ENCODE measurements at places on chromosomes 11 and 22. TPM values are rescaled to one million over a fixed set of nuclear protein-coding genes. Genes with fewer than 3 reads are reported as not detected.

Gene GLYAT
- polyA plus RNA-seq = 192 TPM

GRCh38 chr11:112831969-112832766, 129.1 kb upstream of the NCAM1 start:
- no peak for DNase-seq

- DNase-seq = no peak
Measured at GRCh38 chr11:33290319-33290718, 33.1 kb downstream of the HIPK3 start.

DNA sequence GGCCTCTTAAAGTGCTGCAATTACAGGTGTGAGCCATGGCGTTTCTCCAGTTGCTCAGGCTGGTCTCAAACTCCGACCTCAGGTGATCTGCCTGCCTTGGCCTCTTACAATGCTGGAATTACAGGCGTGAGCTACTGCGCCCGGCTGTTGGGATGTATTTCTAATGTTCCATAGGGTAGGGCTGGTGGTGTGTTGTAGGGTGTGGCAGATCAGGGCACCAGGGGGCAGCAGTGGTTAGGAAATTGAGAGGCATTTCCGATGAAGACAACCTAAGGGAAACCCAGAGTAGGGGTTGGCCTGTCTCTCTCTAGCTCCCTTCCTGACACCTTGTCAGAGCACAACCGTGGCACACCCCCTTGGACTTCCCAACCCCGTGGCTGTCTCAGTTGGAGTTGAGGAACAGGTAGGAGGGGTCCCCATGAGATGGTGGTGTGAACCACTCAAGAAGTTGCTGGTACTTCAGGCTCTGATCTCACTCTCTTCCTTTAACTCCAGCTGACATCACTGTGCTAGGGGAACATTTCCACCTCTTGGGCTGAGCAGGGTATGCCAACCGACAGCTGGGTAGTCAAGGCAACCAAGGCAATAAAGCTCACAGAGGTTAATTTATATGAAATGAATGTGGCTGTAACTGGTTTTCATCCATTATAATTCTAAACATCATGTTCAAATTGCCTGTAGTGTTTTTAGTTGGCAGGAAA, 33.0 kb downstream of the YWHAH start:
- DNase-seq = peak; percentile 60

DNA sequence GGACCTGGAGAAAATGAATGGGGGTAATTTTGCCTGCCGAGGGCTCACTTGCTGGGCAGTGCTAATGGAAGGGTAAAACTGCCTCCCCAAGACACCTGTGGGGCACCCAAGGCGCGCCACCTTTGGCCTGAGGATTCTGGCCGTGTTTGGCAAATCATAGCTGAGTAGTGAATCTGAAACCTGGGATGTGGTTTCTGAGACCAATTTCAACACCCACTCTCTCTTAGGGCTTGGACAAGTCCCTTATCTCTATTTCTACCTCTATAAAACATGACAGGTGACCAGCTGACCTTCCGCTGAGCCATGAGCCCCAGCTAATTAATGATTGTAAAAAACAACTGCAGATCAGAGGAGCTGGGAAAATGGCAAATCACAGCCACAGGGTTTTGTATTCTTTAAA, 1.5 kb upstream of the PACSIN3 start:
- DNase-seq = no peak

GRCh38 chr22:25680956-25681355, 61.0 kb upstream of the MYO18B start:
- no peak for DNase-seq

- DNase-seq = no peak
Measured at GRCh38 chr11:62850911-62851806, 11.8 kb upstream of the WDR74 start.

DNA sequence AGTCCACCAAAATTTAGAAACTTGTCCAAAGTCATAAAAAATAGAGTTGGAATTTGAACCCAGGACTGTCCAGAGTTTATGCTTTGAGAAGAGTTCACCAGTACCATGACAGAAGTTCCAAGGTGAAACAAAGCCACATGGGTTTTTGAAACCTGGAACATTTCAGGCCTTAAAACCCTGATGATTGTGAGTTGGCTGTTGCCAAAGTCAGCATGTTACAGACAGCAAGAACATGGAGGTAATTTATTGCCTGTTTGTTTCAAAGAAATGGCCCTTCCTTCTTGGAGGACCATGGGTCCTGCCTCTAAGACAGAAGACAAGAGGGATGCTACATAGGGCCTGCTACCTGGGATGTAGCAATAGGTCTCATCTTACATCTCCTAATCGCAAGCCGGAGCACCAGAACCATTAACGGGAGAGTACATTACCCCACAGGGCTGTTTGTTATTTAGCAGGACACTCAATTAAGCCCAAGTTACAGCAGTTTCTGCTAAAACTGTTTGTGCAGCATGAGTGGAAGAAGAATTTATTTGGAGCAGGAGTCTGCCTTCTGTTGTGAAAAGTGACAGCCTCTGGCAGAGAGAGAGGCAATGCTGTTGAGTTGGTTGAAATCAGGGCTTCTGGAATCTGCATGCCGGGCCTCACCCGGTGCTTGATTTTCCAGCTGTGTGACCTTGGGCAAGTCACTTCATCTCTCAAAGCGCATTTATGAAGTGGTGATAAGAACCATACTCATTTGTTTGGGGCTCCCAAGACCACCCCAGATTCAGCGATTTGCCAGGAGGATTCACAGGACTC, 136.2 kb downstream of the LDLRAD3 start:
- no peak for DNase-seq

DNA sequence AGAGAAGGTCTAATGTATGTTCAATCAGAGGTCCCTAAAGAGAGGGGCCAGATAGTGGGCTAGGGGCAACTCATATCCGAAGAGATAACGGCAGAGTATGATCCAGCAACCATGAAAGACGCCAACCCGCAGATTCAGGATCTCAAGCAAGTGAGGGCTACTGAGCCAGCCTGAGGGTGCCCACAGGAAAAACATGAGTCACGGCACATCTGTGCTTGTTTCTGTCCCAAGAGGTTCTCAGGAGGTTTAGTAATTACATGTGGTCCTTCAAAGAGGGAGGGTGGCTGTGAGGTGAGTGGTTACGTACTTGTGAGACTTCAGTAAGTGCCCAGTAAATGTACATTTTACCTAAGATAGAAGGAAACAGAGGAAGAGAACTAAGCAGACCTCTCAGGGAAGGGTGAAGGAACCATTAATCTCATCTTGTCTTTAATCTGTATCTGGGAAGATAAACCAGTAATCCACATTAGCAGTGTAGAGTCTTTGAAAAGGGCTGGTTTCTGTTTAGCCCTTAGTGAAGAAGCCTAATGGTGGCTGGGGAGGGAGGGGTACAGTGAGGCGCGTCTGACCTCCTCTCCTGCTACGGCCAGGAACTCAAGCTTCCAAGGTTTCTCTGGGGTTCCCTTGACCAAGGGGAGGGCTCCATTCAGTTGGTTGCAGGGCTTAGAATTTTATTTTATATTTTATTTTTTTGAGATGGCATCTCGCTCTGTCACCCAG, 10.2 kb downstream of the SIRT3 start:
- no peak for DNase-seq

Gene CRACR2B
- polyA plus RNA-seq = 16.2 TPM

Gene LAYN
- polyA plus RNA-seq = 8.3 TPM

Gene RAG2
- polyA plus RNA-seq = 0.72 TPM

Gene NEFH
- polyA plus RNA-seq = 8.0 TPM

- no peak for DNase-seq
Measured at GRCh38 chr22:36713436-36713835, 9.9 kb upstream of the CACNG2 start.

DNA sequence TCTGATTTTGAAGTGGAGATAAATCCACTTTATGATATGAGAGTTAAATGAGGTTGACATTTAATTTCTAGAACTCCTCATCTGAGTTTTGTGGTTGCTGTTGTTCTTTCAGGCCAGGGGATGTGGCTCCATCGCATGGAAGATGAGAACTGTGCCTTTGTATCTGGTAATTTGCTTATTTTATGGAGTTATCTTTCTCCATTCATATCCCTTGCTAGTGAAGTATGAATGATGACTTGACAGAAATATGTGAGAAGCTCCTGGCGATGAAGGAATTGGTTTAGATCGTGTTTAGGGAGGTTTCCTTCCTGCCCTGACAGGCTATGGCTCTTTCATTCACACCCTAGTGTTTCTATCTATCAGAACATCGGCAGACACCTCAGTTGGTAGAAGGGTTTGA, 393.7 kb downstream of the ETS1 start:
- no peak for DNase-seq

- no peak for DNase-seq
Measured at GRCh38 chr11:98701541-98701940, 319.2 kb upstream of the CNTN5 start.

Gene GGT5
- 16.4 TPM for polyA plus RNA-seq

DNA sequence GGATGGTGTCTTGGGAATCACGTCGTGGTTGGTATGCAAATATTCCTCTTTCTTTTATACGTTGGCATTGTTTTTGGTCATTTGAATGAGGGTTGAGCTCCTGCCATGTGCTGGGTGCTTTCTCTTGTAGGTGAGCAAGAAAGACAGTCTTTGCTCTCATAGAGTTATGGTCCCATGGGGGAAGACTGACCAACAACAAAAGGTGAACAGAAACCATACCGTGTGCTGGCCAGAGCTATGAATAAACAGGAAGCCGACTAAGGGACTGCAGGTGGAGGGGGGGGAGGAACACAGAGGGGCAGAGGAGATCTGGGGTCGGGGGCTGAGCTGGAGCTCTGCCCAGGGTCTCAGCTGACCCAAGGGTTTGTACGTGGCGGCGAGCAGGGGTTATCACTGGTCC, 245.3 kb downstream of the CTTN start:
- no peak for DNase-seq

Gene RIC3
- polyA plus RNA-seq = 23.0 TPM

Gene RPUSD4
- 30.3 TPM for polyA plus RNA-seq

Gene SYT7
- polyA plus RNA-seq = 4.2 TPM

Gene GNG3
- polyA plus RNA-seq = 1.4 TPM

- DNase-seq = no peak
Measured at GRCh38 chr11:92890846-92891245, 78.6 kb upstream of the MTNR1B start.

DNA sequence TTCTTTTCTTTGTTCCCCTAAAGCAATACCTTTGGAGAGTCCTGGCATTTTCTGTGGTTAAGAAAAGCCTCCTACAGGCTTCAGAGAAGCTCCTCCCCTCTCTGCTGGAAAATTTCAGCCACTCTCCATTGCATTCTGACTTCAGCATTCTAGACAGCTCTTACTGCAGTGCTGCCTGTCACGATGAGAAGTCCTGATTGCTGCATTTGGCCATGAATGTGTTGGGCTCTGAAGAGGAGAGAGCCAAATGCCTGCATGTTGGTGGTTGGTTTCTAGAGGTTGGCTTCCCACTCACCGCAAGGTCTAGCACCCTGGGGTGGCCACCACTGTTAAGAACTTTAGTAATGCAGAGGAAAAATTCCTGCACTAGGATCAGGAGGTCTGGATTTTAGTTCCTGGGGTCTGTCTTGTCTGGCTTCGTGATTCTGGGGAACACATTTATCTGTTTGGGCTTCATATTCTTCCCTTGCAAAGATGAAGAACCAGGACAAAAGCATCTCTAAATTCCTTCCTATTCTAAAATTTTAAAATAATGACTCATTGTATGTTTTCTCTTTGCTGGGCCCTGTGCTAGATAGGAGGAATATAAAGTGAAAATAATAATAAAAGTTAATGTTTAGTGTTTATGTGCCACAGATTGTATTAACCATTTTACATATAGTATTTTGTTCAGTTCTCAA, 38.1 kb downstream of the COA4 start:
- DNase-seq = no peak

Gene CCDC81
- polyA plus RNA-seq = 1.3 TPM

DNA sequence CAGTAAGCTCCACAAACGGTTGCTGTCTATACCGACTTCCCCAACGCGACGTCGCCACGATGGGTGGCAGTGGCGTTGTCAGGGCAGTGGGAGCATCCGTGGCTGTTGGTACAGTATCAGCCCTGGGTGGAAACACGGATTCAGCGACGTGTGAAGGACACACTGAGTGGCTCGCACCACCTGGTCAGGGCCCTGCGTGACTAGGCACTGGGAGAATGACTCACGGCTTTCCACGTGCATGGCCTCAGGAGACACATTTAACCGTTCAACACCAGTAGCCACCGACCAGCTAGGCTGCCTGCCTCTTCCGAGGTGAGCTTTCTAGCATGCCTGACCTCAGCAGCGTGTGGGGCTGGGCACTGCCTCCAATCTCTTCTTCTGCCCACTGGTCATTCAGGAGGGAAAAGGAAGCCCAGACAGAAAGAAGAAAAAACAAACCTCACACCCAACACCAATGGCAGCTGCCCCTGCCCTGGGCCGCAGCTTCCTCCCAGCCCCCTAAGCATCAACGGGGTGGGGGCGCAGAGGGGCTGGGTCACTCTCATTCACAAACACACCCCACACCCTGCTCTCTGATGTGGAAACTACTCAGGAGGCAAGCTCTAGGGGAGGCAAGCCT, 59.0 kb downstream of the MYH9 start:
- DNase-seq = no peak

Gene OR8G1
- not detected for polyA plus RNA-seq

GRCh38 chr11:42524534-42525227, 787.1 kb upstream of the API5 start:
- peak; percentile 65 for DNase-seq

Gene PGR
- polyA plus RNA-seq = 0.03 TPM

Gene CCDC117
- 43.1 TPM for polyA plus RNA-seq

Gene VSIG10L2
- polyA plus RNA-seq = not detected

DNA sequence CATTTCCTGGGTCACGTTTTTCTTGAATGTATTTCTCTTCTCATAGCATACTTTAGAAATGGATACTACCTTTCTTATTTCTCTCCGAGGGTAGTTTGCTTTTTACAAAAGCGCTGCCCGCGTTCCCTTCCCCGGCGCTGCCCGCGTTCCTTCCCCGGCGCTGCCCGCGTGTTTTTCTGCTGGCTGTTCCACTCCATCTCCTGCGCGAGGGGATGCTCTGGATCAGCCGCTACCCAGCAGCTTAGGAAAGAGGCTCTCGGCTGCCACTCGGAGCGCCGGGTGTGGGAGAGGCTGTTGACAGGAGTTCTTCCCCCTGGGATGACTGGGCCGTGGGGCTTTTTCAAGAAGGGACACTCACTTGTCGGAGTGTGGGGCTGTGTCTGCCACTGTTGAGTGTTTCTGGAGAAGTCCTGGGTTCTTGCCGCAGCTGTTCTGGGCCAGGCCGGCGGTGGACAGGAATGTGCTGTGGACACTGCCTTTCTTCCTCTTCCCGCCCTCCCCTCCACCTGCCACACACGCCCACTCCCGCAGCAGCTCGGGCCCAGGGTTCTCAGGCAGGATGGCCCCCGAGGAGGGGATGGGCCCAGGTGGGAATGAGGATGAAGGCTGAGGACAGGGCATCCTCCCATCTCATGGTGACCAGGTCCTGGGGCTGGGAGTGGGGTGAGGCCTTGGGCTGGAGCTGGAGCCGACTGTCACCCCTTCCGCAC, 30.6 kb downstream of the GLB1L2 start:
- no peak for DNase-seq

Gene MCAM
- 49.2 TPM for polyA plus RNA-seq

DNA sequence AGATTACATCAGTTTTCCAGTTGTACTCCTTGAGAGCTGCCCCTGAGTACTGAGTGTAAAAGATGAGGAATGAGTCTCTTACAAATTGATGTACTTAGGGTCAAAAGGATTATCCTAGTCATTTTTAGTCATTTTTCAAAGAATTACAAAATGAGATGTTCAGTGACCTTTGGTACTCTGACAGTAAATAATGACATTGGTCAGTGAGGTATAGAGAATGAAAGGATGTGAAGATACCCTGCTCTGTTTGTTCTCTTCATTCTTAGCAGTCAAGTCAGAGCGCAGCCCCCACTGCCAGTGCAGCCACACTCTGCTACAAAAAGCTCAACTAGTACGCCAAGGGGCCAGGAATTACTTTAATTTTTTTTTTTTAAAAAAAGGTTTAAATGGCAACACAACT, 4.1 kb upstream of the ESAM start:
- DNase-seq = no peak

GRCh38 chr11:120925944-120926343, 98.0 kb upstream of the TBCEL start:
- no peak for DNase-seq
